ENCODE measurements at places on chromosomes 2 and 18.
A peak's percentile ranks its signal among the peaks of the same experiment; 100 is the strongest.

- DNase-seq, result no peak
These were observed 435.3 kb downstream of the TGIF1 start for GRCh38 chr18:3885209-3885792.

DNA sequence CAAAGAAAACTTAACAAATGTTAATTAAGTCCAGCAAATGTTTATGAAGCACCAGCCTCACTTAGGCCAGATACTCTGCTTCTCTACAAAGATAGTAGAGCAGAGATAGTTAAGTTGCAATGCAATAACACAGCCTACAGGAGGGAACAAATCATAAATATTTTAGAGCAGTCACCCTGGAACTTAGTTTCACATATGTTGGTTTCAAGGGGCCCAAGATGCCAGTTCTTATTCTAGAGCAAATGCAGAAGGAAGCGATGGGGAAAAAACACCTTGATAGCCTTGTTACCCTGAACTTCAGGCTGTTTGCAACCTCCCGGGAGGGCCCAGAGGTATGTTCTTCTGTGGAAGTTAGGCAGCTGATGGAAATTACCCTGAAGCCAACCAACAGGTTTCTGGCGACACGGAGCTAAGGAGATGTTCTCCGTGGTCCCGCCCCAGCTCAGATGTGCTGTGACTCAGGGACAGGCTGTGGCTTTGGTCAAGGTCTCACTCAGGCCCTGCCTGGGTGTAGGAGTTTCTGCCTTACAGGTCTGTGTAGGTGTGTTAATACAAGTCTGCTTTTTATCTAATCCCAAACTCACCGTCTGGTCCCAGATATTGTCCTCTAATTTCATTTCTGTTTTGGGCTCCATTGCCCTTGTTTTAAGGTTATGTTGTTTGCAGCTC, 3.8 kb downstream of the CTIF start:
- no peak for DNase-seq

- DNase-seq, result no peak
These were observed 1.3 kb downstream of the WDR35 start for GRCh38 chr2:19988600-19988999.

GRCh38 chr2:231706731-231707624, 1.3 kb upstream of the PTMA start:
- DNase-seq, result peak; percentile 97

DNA sequence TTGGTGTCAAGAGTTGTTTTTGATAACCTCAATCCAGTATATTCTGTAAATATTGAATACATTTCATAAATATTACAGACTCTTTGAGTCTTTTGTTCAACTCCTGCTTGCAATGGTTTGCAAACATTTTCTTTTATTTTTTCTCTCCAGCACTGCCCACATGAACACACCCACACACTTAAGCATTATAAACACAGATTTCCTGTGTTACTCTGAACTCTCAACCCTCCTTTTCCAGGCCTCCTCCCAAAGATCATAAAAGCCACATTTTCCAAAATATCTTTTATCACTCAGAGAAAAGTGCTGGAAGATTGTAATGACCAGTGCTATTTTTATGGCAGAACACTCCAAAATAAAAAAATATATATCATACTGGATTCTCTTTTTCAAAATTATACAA, 20.5 kb downstream of the ARHGAP25 start:
- DNase-seq, result no peak

- DNase-seq, result no peak
These were observed 44.3 kb upstream of the RAB6C start for GRCh38 chr2:129935118-129935517.

DNA sequence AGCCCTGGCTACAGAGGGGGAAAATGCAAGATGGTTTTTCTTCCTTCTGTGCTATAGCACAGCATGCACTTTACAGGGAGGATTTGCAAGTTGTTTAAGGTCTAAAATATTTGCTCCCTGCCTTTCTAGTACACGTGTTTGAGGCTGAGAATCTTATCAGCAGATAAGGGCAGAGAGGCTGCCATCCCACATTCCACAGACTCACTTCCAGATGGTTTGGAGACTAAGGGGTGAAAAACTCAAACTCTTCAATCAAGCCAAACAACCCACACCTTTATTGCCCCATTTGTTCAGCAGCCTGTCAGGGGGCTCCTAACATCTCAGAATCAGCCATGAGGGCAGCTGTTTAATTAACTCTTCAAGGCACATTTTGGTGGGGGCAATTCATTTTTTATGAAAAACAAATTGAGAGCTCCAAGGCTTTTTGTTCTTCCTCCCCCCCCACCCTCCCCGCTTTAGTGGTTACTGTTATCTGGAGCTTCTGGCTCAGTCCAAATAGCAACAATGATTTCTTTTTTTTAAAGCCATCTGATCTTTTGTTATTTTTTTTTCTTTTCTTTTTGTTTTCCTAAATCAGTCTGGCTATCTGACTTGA, 242.6 kb upstream of the NT5C1B start:
- no peak for DNase-seq

DNA sequence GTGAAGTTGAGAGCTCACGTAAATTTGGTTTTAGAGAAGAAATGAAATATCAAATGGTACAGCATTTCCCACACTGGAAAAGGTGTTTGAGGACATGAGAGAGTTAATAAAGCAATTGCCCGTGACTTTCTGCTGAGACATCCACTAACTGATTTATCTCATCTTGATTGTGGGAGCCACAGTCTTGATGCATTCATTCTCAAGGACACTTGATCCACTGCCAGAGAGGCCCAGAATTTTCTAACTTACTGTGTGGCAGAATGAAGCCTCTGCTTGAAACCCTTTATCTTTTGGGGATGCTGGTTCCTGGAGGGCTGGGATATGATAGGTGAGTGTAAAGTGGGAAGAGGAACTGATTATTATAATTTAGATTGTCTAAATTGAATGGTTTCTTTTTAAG, at the start of gene CPO:
CPO (plus strand) TSS at position 179 of the 400 bp plus-strand sequence; CDS start at position 261, 82 bp downstream.
- no peak for DNase-seq

DNA sequence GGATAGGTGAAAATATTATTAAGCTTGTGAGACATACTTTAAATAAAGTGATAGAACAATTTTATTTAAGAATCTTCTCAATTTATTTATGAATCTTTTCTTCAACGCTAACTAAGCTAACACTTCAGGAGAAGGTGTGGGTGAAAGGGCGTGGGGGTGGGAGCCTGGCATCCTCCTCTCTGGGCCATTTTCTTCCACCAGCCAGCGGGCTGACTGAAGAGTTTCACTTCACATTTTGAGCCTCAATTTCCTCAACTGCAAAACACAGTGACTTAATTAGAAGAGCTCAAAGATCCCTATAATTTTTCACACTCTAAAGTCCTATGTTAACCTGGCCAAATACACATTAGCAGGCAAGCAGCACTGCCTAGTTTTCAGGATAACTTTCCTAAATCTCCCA, 94.8 kb downstream of the FTCDNL1 start:
- DNase-seq, result no peak

DNA sequence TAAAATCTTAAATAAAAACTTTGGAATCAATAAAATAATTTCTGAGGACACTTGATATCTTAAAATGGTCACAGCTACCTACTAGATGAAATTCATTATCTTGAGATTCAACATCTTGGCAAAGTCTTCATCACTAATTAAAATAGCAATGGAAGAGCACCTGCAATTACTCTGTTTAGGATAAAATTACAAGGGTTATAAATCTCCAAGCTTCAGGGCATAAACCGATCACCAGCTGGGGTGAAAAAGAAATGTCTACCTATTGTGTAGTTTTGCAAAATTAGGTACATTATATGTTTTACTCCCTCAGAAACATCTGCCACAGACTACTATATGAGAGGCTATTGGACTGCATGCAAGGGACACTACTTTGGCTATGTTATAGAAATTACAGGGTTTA, 327.1 kb downstream of the CCDC178 start:
- DNase-seq, result no peak

DNA sequence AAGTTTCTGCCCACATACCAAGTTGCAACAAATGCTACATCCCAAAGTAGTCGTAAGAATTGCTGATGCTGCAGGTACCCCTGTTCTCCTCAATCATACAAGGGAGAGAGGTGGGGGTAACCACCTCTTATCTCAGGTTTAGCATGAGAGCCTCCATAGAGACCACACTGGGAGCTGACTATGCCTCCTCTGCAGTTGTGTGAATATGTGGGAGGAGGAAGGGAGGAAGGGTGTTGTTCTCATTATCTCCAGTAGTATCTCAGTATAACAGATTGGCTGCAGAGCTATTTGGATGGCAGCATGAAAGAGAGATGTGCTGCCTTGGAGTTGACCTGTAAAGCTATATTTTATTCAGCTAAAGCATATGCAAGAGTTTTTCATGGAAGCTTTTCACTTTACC, 690.7 kb downstream of the KCNJ3 start:
- no peak for DNase-seq

DNA sequence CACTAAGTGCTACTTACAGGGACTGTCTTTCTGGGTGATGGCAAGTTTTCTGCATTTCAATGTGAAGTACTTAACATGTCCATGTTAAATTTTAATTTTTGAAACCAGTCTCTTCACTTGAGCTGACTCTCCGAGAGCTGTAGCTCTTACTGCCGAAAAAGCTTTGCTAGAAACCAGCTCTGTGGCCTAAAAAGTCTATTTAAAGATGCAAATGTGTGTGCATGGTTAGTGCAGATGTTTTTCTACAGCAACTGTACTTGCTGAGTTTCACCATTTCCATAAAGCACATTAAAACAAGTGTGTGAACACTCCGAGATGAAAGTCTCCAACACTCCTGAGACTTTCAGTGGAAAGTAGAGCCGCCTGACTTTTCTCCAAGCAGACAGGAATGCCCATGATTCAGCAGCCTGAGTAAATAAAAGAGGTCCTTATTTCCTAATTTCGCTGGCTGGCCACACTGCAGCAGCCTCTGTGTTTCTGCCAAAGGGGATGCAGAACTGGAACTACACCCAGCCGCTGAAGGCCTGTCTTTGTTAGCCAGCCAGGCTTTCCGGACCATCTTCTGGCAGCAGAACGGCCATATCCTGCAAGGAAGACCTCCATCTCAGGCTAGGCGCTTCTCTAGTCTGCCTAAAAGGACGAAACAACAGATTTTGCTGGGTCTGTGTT, 121.2 kb downstream of the ZNF521 start:
- DNase-seq, result no peak

DNA sequence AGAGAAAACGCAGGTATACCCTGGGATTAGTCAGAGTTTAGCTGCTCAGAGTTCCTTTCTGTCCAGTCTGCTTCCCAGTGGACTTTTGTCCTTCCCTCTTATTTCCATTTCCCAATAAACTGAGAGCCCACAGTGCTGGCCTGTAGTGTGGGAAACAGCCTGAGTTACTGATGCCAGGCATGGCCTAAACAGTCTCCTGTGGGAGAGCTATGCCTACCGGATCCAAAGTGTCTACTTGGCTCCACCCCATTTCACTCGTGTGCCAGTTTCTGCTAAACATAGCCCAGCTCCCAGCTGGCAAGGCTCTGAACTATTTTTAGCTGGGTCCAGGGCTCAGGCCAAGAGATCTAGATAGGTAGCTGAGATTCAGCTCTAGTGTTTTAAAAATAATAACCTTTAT, 15.6 kb upstream of the PPP1CB start:
- no peak for DNase-seq

GRCh38 chr2:195531754-195532153, 125.3 kb upstream of the SLC39A10 start:
- DNase-seq, result no peak

- peak; percentile 57 for DNase-seq
These were observed 533.1 kb downstream of the RNF144A start for GRCh38 chr2:7450188-7450832.

GRCh38 chr2:54724560-54725342, 1.3 kb downstream of the EML6 start:
- DNase-seq, result peak; percentile 34

DNA sequence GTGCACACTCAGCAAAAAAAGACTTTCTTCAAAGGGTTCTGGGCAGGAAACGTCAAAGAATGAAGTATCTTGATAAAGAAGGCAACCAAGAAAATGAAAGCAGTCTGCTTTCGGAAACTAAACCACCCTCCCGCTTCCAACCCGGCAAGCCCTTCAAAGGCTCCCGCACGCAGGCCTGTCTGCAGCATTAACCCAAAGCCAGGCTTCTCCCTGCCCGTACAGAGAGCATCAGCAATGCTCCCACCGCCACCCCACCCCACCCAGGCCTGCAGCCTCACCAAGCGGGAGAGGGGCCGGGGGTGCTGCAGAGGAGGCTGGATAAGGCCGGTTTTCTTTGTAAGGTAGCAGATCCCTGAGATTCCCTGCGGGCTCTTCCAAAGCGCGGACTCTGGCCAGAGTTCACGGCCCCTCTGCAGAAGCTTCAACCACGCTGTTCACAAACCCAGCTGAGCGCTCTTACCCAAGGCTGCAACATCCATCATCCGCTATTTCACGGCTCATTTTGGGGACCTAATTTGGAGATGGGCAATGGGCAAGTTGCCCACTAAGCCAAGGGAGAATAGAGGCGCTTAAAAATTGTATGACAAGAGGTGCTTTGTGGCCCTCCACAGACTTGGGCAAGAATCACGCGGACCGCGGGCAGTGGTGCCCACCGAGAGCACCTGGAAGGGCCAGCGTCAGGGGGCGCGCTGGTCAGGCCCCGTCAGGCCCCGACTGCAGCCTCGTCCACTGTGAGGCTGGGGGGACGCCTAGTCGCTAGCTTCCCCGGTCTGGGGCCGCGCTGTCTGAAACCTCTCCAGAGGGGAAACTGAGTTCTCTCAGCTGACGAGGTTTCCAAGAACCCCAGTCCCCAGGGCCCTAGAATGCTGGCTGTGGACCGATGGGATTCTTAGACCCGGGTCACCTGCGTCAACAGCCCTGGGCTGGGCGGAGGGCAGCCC, 225.4 kb upstream of the ID2 start:
- DNase-seq, result peak; percentile 58

DNA sequence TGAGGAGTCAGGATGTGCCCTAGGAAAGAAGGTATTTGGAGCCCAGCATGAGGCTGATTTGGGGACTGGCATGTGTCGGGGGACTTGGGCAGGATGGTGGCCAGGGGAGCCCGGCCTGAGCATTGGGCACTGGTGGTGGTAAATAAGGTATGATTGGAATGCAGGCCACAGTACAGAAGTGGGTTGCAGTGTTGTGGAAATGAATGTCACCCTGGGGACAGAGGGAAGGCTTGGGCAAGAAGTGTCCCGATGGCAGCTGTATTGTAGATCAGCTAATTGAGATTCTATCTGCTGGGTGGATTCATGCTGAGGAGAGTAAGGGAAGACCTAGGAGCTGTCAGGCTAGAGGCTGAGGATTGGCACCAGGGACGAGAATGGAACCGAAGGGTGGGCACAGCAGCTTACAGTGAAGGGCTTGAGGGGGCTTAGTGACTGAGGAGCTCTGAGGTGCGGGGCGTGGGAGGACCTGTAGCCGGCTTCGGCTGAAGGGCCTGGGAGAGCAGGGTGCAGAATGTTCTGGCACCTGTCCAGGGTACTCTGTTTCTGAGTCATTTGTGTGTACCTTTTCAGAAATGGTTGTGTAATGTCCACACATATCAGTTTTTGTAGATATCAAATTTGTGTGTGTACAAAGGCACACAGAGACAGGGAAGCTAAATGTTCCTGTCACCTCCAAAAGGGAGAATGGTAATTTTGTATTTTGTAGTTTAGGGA, 170.2 kb downstream of the PRKCE start:
- no peak for DNase-seq

GRCh38 chr2:239608260-239608659, 207.4 kb upstream of the HDAC4 start:
- no peak for DNase-seq

- no peak for DNase-seq
These were observed 30.1 kb upstream of the PNO1 start for GRCh38 chr2:68127358-68128242.

- DNase-seq, result no peak
These were observed 121.0 kb downstream of the KLHL29 start for GRCh38 chr2:23505984-23506380.

GRCh38 chr2:25078170-25079049, 36.5 kb downstream of the EFR3B start:
- DNase-seq, result no peak

GRCh38 chr18:22829781-22830180, 103.3 kb upstream of the RBBP8 start:
- no peak for DNase-seq

- DNase-seq, result no peak
These were observed 10.5 kb upstream of the TOGARAM2 start for GRCh38 chr2:28970464-28971160.

All from stimulated activated CD4-positive, alpha-beta T cell treated with anti-CD3 and anti-CD28 coated beads, Interleukin-2, amount 100 ng/mL, for 24 hours (primary cell).